Activated CD8-positive, alpha-beta memory T cell treated with anti-CD3 and anti-CD28 coated beads for 1 hour (primary cell): ENCODE measurements at places on chromosomes 6 and 20.

DNA sequence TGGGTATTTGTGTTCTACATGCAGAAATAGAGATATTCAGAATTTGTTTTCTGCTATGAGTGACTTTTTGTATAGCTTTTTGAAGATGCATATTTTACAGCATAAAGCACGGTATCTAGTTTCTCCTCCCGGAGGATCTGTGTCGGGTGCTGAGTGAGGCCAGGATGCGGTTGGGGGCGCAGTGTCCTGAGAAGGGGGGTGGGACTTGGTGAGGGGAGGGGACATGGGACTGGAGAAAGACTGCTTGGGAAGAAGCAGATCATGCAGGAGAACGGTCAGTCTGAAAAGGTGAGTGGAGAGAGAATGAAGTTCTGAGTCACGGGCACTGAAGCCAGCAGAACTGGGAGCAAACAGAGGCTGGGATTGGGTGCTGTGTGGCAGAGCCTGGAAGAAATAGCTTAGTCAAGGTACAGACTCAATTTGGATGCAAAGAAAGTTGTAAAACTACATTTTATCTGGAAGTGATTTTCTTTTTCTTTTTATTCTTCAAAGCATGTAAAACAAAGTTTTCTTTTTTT lies 44.0 kb downstream of the STX11 start:
- no peak for DNase-seq

DNA sequence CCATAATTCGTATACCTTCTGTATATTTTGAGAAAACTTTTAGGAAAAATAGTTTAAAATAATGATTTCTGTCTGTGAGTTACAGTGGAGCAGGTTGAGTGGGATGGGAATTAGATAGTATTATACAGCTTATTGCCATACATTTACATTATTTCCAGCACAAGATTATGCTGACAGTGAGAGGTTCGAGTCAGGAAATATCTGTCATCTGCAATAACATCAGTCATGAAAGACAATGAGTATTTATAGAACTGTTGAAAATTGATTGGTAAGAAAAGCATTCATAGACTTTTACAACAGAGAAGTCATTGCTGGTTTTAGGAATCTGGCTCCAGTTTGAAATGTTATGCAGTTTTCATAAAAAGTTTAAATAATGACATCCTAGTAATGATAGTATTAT lies 45.9 kb downstream of the FAM135A start:
- DNase-seq: no peak

- no peak for DNase-seq
Observed at GRCh38 chr6:23016696-23017095, 447.3 kb downstream of the HDGFL1 start.

DNA sequence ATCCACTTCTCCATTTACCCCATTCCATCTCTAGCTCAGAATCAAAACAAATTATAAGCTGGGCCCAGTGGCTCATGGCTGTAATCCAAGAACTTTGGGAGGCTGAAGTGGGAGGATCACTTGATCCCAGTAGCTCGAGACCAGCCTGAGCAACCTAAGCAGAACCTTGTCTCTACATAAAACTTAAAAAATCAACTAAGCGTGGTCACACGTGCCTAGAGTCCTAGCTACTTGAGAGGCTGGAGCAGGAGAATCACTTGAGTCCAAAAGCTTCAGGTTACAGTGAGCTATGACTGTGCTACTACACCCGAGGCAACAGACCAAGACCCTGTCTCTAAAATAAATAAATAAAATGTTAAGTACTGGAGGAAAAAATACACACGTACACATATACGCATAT lies 74.7 kb upstream of the RUNX2 start:
- no peak for DNase-seq

DNA sequence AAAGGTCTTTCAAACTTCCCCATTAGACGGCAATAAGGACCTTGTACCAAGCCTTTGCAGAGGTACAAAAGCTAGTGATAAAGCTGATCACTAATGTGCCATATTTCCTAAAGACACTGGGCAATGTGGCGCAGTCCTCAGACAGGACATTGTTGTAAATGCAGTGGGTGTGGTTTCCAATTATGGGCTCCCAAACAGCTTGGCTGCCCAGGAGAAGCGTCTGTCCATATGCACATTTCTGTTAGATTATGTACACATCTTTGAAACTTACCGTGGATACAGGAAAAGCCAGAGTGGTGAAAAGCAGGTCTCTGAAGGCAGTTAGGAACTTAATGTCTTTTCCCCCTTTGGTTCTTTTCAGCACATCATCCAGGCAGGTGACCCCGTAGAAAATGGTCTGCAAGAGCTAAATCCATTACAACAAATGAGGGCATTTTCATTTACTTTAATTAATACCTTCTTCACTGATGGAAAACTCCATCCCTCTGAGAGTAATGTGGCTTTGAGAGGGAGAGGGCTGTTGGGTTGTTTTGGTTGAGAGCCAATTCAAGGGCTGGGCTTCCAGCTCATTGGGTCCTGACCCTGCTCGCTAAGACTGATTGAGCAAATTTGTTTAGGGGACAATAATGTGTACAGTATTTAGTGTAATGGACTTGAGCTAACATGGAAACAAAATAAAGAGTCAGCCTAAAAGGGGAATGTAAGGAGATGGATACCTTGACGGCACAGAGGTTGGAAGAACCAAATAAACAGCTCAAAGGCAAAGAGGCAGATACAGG lies 10.4 kb downstream of the ADTRP start:
- no peak for DNase-seq

DNA sequence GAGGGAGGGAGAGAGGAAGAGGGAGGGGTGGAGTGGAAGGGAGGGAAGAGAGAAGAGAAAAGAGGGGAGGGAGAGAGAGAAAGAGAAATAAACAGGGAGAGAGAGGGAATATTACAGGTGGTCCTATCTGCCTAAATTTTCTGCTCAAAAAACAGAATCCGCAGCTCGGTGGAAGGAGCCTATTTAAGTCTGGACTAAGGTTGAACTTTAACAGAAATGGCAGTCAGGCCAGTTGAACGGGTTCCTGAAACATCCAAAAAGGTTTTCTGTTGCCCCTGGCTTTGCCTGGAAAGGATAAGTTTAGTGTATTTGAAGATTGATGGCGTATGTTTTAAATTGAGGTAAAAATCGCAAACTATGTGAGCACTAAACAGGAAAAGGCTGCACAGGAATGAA lies 2.2 kb downstream of the TFAP2B start:
- DNase-seq: no peak

DNA sequence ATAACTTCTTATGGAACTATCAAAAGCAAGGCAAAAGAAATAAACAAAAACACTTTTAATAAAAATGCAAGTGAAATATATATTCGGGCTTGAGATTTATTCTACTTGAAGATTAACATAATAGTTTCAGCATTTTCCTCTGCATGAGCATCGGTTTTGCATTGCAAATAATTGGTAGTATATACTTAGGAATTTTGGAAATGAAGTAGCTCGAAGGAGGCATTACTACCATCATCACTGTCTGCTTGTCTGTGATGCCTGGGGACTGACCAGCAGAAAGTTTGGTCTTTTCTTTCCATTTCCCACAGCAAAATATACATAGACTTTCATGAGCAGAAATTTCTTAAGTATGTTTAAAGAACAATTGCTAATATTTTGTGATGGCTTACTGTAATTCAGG lies 570.7 kb downstream of the HTR1B start:
- DNase-seq: no peak

- DNase-seq: no peak
Observed at GRCh38 chr20:58642441-58642840, 8.6 kb upstream of the STX16 start.

DNA sequence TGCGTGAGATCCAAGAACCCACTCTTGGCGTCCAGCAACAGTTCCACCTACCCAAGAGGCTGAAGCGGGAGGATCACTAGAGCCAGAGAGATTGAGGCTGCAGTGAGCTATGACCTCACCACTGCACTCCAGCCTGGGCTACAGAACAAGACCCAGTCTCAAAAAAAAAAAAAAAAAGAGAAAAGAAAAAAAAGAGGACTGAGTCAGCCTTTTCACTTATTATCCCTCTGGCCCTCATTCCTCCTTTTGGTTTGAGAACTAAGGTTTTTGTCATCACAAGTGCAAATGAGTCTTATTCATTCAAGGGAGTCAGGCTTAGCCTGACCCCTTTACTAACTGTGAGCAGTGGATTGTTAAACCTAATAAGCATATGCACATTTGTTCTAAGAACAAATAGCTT lies 37.9 kb upstream of the JARID2 start:
- DNase-seq: no peak

DNA sequence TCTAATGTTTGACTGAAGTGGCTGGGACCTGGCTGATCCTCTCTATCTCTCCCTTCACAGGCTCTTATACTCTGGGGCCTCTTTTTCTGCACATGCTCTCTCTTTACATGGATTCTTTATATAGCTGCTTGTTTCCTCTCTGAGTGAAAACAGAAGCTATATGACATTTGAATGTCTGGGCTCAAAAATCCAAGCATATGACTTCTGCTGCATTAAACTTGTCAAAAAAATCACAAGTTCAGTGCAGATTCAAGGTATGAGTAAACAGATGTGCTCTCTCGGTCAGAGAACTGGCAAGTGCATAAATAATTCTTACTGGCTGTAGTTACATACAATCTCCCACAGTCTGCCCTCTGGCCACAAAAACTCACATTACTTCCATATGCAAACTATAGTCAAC lies 96.6 kb downstream of the LCA5 start:
- DNase-seq: no peak

GRCh38 chr6:10759884-10760329 lies 12.3 kb downstream of the TMEM14B start:
- no peak for DNase-seq

DNA sequence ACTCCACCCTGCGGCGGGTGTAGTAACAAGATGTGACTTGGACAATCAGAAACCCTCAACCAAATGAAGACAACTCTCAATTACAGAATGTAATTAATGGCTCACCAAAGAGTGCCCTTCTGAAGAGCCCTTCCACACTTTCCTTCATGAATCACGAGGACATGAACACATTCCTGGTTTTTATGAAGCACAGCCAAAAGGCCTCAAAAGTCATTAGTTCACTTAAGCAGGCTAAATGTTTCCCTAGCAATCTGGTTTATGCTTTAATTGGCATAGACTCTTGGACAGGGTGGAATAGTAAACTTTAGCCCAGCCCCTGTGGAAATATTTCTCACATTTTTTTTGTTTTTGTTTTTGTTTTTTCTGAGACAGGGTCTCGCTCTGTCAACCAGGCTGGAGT lies 20.5 kb downstream of the CPNE5 start:
- no peak for DNase-seq

DNA sequence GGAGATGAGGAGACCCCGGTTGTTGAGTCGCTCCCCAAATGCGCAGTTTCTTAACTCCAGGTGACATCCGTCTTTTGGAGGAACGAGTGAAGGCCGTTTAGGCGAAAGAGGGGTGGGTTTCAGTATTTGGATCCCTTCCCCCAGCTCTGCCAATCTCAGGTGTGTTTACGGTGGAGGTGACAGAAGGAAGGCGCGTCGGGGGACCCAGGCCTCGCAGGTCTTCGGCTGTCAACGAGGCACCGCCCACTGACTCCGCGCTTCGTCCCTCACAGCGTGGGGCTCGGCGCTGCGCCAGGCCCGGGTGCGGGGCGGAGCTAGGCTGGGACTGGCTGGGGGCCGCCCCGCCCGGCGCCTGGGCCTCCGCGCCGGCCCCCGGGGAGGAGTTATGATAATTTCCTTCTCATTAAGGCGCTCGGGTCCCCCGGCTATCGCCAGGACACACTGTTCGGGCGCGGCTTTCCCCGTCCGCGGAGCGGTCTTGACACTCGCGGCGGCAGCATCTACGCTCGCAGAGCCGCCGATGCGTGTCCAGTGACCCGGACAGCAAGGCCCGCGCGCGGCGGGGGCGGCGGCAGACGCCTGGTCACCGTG lies at the start of gene TFAP2C:
Gene TFAP2C, plus strand, starts transcription at position 434 of the 591 bp plus-strand sequence. CDS start 239 bp downstream, outside the sequence.
- DNase-seq: no peak

GRCh38 chr20:5608104-5608441 lies 142.1 kb upstream of the SHLD1 start:
- no peak for DNase-seq

DNA sequence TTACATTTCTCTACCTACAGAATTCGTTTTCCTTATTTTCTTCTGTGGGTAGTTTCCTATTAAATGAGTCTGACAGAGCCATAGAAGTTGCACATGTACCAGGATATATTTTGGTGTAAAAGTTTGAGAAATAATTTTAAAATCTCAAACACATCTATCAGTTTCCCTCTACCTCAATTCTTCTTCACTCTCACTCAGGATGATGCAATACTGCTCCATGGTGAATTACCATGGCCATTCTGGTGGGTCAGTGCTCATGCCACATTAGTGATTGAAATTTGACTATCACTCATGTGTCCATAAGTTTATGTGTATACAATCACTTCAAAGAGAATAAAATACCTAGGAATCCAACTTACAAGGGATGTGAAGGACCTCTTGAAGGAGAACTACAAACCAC lies 151.7 kb downstream of the ARHGAP18 start:
- DNase-seq: no peak

- DNase-seq: no peak
Observed at GRCh38 chr6:140544431-140544830, 1170.0 kb upstream of the CITED2 start.

DNA sequence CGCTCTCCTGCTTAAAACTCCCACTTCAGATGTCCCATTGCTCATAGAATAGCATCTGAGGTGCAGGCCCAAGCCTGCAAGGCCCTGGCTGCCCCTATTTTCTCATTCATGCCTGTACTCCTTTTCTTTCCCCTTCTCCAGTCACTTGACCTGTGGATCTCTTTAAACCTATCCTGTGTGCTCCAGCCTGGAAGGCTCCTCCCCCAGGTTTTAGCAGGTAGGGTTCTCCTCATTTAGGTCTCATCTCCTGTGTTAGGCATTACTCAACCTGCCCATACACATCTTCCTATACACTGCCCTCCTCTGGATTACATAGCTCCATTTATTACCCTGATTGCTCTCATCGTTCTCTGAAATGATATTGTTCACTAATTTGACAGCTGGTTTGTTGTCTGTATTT lies 185.3 kb downstream of the BACH2 start:
- no peak for DNase-seq

- no peak for DNase-seq
Observed at GRCh38 chr6:46010771-46011170, 4.9 kb downstream of the CLIC5 start.

DNA sequence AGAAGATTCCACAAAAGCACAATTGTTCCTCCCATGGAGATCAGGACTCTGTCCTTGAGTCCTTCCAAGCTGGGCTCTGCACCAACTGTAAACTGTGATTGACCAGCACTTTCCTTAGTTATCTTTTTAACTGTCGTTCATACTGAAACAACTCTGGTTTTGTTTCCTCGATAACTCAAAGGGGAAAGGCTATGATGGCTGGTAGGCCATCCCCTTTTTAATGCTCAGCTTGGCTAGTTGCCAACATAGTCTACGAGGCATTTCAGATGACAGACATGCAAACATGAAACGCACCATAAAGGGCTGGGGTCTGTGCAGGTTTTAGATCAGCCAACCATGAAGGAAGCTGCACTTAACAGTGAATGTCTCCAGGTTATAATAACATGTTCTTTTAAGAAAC lies 497.1 kb upstream of the ARID1B start:
- DNase-seq: no peak

- no peak for DNase-seq
Observed at GRCh38 chr6:53530346-53530745, 14.6 kb downstream of the GCLC start.

GRCh38 chr6:52749556-52750152 lies 13.6 kb downstream of the GSTA2 start:
- DNase-seq: no peak

GRCh38 chr6:133699741-133700385 lies 189.1 kb upstream of the TCF21 start:
- DNase-seq: no peak
